ENCODE measurements at places on chromosomes 7 and 10.

- no peak for DNase-seq
These were observed 51.5 kb downstream of the PFKFB3 start for GRCh38 chr10:6254201-6254600.

DNA sequence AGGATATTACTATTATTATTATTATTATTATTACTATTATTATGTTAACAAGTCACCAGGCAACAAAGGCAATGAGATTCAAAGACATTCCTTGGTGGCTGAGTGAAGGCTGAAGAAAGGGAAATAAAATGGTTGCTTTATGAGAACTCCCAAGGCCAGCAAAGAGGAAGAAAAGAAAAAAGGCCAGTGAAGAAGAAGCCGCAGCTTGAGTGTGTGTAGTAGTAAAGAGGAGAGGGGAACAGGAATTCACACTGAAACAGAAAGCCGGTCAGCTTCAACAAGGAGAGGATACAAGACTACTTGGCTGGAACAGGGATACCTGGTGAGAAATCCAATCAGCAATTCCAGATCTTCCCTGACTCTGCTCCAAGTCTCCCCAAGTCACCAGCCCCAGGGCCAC, 42.4 kb downstream of the PLXNA4 start:
- no peak for DNase-seq

DNA sequence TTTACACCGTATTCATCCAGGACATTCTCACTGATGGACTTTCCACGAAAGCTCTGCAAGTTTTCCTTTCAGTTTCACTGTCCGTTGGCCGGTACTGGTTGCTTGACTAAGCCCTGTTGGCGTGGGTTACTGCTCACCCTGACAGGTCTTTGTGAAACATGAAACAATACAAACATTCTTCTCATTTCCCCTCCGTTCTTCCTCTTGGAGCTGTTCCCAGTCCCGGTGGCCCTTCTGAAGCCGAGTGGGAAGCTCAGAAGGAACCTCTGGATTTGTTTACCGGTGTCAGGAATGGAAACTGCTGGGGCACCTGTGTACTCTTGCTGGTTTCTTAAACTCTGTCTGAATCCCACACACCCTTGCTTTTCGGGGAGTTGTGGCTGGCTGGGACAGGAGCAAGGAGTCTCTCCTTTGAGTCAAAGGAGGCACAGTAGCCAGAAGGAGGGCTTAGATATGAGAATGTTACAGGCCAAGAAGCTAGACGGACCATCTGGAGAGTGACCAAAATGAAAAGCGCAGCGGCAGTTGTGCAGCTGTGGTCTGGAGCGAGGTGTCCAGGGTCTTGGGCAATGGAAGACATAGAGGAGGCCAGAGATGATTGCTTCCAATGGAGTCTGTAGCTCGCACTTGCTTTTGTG, 45.7 kb downstream of the LYZL2 start:
- peak; percentile 94 for DNase-seq

DNA sequence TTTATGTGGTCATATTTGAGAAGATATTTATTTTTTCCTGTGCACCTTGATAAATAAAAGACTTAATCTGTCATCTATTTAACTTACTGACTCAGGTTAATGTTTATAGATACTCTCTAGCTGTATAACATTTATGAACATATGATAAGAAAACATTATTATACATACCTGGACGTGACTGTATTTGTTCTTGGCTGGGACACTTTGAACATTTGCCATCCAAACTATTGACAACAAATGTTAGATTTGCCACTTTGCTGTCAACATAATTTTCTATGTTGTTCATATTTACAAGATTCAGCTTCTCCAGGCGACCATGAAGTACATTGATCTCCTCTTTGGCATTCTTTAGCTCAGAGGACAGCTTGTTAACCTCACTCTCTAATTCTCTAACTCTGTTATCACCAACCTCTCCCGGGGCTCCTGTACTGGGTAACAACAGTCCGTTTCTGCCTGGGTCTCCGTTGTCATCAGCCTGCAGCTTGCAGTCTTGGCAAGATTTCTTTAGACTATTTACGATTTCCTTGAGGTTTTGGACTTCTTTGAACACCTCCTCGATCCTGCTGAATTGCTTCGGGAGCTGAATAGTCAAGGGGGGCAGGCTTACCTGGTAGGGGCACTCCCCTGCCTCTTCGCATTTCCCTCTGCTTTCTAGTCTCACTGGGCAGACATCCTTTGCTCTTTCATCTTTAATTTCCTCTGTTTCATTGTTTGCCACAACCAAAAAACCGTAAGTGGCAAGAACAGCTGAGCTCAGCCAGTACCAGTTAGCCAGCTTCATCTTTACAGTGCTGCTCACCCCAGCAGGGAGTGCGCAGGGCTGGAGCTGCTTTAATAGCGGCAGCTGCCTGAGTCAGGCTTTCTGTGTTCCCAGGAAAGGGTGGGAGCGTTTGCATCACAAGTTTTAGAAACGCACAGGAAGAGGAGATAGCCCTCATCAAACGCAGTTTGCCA, at the start of gene FGL2:
Gene FGL2 (minus strand): TSS at position 807 of the 954 bp plus-strand sequence. CDS start 26 bp downstream, at position 781.
- DNase-seq, result peak; percentile 2

All from dermis blood vessel endothelial cell (primary cell).